ENCODE measurements at places on chromosomes 5 and 9.

DNA sequence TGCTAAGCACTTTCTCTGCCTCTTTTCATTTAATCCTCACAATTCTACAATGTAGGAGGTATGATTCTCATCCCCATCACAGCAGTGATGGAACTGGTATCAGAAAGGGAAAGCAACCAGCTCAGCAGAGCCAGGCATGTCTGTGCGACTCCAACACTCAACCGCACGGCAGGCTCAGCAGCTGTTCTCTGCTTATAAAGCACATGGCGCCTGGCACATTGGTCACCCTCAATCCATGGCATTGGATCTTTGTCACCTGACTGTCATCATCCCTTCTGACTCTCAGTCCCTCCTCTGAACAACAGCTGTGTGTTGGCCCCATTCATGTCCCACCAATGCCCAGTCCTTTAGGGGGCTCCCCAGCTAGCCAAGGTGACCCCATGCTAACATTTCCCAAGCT is 45.1 kb upstream of the HAND1 start:
- DNase-seq = no peak

GRCh38 chr5:135591277-135591676 is 12.5 kb upstream of the CXCL14 start:
- DNase-seq = no peak

DNA sequence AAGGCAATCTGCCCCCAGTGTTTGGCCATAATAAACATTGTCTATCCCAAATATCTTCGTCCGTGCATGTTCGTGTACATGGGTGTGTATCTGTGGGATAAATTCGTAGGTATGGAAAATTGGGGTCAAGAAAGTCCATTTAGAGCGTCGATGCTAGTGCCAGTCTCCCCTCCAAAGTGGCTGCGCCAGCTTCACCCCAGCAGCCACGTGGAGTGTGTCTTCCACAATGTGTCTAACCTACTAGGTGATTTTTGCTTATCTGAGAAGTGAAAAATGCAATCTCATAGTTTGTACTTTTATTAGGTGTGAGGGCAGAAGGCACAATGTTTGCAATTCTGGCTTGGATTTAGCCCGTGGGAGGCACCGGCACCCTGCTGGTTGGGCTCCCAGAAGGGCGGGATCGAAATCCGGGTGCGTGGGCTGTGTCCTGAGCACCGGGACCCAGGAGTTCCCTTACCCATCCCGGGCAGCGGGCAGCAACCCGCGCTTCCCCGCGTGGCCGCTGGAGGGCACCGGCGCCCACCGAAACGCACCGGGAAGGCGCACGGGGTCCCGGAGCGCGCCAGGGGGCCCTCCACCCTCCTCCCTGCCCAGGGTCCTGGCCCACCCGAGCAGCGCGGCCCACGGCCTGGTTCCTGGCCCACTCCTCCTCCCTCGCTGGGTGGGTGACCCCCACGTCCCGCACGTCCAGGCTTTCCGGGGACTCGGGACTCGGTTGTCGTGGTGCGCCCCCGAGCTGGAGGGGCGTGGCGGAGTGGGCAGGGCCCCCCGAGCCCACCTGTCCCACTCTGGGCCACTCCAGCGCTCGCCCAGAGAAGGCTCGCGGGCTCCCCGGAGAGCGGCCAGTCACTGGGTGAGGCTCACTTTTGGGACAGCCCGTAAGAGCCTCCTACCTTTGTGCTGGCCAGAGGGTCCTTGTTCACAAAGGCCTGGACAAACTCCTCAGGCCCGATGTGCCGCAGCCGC is 55.4 kb upstream of the RNF130 start:
- DNase-seq = no peak

- no peak for DNase-seq
Observed at GRCh38 chr5:17691762-17692161, 57.5 kb downstream of the TAF11L14 start.

DNA sequence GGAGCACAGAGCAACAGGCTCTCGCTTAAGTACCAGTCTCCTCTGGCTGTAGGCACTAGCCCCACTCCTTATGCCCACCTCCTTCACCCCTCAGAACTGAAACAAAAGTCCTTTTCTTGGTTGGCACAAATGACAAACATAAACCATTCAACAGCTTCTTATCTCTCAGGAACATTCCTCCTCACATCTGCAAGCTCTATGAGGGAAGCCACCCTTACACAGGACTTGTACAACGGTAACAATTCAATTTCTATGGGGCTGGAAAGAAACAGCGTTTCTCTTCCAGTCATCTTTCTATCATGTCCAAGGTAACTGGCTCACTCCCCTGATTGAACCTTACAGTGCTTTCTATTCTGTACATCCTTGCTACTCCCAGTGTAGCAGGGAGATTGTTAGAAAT is 74.1 kb downstream of the CSF2 start:
- no peak for DNase-seq

GRCh38 chr9:88358723-88359122 is 29.5 kb upstream of the SPIN1 start:
- no peak for DNase-seq

DNA sequence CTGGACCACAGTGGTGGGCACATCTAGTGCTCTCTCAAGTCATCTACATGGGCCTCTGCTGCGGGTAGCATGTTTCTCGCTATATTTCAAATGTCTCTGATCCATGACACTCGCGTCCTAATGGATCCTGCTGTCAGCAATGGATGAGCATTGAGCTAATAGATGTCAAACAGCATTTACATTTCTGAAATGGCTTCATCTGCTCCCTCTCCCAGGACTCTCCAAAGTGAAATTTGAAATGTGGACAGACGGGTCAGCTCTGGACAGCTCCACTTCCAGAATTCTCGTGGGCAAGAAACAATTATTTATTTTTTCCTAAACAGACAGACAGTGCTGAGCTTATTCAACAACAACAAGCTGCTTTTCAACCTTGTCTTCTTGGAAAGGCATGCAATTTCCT is 58.1 kb downstream of the FSTL4 start:
- DNase-seq = no peak

DNA sequence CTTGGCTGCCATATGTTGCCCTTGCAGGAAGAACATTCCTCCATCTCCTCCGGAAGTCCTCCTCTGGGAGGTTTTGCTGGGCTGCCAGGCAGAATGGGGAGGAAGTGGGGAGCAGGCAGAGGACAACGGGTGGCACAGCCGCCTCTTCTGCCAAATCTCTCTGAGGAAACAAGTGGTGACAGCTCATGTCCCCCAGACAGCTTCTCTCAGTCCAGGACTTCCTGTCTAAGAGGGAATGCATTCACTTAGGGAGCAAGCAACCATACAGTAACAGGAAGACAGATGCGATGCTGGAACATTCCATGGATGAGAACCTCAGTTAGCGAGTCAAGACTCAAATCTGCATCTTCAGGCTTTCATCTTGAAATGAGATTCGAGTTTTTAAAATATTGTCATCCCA is 701.0 kb downstream of the SEMA5A start:
- DNase-seq = no peak

- no peak for DNase-seq
Observed at GRCh38 chr5:125549322-125549911, 803.0 kb upstream of the ZNF608 start.

DNA sequence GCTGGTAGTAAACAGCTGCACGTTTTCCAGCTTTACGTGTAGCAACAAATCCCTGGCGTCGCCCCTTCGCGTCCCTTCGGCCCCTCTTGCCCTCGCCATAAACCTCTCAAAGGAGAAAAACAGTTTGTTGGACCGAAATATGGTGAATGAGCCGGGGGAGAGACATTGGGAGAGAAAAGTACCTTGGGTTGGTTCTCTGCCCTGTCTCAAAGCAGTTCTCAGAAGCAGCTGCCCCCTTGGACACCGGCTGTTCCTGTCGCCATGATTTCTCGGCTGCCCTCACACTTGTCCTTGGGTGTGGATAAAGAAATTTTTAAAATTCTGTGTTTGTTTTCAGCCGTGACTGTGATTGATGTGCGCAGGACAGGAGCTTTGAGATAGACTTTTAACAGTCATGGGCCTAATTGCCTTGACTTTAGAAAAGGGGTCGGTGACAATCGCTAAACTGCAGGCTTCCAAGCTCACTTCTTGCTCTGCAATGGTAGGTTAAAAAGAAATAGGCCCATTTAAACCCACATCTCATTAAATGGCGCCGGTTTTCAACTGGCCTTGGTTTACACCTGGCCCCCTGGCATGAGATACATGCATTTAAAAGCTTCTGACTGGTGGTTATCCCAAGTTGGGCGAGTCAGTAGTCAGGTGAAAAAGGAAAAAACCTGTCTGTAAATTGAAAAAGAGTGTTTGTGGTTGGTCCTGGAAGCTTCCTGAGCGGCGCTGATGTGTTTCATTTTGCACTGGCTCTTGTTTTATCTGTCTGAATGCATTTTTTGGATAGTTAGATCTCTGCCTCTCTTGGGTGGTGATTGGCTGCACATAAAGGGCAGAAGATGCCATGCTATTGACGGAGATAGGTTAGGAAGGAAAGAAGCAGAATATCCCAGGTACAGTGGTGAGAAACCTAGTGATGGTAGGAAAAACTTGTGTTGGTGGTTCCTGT is 983 bp downstream of the RCL1 start:
- no peak for DNase-seq

DNA sequence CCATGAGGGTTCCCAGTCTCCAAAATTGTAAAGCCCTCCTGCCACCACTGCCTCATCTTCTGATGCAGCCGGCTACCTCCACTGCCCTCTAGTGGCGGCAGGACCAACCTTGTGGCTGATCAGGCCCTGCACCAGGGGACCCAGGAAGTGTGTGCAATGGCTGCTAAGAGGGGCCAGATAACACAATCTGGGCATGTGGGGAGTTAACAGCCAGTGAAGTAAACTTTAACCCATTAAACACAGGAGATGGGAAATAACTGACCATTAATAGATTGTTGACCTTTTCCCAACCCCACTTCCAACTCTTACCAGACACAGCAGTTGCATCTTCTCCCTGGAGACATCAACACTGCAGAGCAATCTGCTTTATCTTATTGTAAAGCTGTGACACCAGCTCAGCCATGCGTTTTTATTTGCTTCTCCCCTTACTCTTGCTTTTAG is 63.3 kb downstream of the FREM1 start:
- peak; percentile 15 for DNase-seq

GRCh38 chr9:121013911-121014310 is 36.2 kb downstream of the C5 start:
- no peak for DNase-seq

DNA sequence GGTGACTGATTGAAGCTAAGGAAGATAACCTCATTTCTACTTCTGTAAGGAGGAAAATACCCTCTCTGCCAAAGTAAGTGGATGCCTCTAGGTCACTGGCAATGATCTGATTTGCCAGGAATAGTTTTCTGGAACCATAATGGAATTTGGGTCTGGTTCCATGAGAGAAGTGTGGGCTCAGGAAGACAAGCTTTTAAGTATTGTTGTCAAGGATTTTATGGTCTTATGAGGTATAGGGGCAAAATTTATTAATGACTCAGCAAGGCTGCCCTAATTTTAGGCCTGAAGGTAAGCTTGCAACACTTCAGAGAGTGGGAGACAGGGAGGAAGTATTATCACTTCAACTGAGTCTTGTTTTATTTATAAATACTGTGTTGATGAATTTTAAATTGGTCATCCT is 322.6 kb upstream of the ACTBL2 start:
- DNase-seq = no peak

DNA sequence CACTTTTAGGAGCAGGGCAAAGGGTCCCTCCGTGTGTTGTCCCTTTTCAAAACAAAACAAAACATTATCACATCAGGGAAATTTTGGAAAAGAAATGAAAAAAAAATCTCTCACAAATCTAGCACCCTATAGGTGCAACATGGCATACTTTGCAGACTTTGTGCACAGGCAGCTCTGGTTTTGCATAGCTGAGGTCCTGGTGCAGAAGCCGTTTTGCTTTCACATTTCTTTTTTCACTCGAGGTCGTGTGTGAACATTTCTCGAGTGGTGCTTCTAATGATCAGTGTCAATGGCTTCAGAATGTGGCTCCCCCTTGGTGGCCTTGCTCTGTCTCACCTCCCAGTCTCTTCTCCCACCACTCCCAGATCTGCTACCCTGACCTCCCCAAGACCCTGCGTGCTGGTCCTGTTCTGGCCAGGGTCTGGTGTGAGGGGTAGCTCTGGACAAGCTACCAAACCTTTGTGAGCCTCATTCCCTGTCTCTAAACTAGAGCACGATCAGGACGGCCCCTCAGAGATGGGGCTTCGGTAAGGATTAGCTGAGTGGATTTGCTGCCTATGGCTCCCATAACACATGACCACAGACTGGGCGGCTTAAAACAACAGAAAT is 258.0 kb downstream of the NSG2 start:
- no peak for DNase-seq

GRCh38 chr5:143400541-143401226 is 2.8 kb downstream of the NR3C1 start:
- no peak for DNase-seq

DNA sequence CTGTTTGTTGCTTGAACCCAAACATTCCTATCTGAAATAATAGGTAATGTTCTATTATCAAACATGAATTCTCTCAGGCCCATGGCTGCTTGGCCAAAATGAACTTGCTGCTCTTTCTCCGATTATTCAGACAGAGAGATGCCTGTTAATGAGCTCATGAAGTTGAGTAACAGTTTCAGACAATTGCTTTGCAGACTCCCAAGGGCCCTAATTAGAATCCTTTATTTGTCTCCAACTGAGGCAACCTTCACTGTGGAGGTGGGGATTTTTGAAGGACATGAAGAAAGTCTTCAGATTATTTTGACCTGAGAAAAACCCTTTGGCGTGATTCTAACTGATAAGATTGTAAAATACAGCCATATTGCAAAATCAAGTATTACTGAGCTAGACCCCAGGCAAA is 466.7 kb downstream of the NFIB start:
- no peak for DNase-seq

DNA sequence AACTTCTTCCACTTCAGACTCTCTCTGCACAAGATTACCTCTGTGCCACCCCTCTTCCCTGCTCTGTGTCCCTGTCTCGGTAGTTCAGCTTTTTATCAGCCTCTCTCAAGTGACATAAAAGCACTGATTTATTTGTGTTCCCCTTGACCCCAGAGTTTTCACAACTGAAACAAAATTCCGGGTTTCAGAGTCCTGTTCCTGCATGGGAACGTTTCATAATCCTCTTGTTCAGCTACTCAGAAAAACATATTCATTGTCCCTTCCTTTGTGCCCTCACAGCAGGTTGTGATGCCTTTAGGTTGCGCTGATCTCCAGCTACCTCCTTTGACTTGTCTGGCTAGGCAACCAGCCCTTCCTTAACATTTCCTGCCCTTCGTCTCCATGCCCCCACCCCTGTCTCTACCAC is 13.7 kb upstream of the ITGA1 start:
- DNase-seq = no peak

- DNase-seq = peak; percentile 87
Observed at GRCh38 chr5:154276973-154277331, 86.4 kb downstream of the GALNT10 start.

- no peak for DNase-seq
Observed at GRCh38 chr5:93791518-93791972, 50.1 kb upstream of the POU5F2 start.

GRCh38 chr5:6201631-6202030 is 176.7 kb downstream of the MED10 start:
- no peak for DNase-seq

Measured in HFF-Myc (cell line).